Stimulated activated CD4-positive, alpha-beta T cell treated with anti-CD3 and anti-CD28 coated beads, TNF-alpha, amount 100 ng/mL, for 1 hour (primary cell): ENCODE measurements at places on chromosomes 2 and 18.

- DNase-seq: no peak
These were observed 112.5 kb upstream of the CREB1 start for GRCh38 chr2:207417301-207417718.

- DNase-seq: no peak
These were observed 59.7 kb downstream of the POLE4 start for GRCh38 chr2:75018162-75018561.

DNA sequence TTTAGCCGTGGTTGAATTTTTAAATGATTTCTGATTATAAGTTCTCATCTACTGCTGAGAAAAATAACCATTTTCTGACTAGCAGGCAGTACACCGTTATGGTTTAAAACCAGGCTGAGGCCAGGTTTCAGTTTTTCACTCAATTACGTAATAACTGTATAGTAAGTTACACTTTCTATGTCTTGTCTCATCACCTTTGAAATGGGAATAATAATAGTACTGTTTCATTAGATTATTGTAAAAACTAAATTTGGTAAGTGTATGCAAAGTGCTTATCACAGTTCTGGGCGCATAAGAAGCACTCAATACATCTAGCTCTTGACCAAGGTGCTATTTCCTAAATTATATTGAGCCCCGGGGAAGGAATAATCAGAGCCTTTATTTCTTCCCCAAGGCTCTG, 76.8 kb downstream of the LIMS1 start:
- DNase-seq: no peak

DNA sequence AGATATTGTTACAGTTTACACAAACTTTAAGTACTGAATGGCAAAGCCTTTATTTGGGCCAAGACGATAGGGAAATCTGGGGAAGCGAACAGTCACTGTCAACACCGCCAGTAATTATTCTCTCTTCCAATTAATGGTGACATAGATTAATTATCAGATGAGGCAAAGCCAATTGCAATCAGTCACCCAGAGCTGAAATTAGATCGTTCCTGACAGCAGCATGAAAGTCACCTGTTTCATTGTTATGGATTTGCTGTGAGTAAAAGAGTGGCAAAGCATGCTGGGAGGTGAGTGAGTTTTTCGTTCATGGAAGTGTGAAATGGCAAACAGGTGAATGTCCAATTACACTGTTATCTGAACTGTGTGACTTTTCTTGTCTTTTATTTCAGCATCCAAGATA, 164.8 kb upstream of the KLHL14 start:
- no peak for DNase-seq

DNA sequence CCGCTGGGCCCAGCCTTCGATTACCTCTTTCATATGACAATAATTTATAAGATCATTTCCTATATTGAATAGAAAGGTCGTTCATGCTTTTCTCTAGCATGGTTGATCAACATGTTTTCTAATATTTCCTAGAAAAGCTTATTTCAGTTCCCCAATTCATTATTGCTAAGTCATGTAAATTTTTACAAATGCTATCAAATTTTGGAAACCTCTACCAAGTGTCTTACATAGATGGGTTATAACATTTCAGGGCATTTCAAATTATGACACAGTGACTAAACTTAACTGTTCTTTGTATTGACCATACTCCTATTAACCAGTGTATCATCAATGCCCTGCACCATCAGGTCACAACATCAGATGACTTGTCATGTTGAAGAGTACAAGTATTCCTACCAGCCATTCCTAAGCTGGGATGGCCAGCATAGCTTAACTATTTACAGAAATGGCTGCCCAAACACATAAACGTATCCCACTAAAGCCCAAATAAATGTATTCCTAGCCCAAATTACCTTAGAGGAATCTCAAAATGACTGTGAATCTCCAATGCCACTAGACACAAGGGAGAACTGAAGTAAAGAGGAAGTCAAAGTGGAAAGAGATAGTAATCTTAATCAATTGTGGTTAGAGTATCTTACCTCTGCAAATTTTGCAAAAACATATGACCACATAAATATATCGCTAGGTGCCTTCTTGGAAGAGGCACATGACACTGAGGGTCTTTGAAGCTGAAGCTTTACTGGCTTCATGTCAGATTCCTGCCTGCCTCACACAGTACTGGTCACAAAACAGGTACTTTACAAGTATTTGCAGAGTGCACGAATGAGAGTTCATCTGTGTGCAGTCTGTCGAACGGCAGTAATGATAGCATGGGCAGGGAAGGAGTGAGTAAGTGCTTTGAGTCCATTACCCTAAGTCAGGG, 87.3 kb upstream of the TLK1 start:
- DNase-seq: no peak

GRCh38 chr2:54665436-54665856, 58.0 kb upstream of the EML6 start:
- DNase-seq: no peak

DNA sequence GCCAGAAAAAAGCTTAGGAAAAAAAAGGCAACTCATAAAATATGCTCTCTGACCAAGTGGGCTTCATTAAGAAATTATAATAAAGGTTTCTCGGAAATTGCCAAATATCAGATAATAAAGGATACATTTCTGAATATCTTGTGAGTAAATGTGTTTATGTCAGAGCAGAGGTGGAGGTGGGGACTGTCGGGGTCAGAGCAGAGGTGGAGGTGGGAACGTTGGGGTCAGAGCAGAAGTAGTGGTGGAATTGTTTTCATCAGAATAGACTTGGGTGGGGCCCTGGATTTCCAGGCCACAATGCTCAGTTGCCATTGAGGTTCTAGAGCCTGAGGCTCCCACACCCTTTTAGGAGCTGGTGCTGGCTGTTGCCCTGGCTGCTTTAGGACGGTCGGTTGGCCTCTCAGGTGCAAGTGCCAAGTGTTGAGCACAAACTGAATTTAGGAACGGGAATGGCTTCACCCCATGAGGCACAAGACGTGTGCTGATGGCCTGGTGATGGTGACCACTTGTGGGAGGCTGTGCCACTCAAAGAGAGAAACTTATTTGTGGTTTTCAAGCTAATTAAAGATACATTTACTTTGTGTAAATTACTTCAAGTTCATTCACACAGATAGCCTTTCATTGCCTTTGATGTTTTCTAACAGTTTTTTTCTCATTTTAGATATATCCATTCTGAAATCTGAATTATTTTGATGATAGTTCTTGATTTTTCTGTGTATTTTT, 131.5 kb downstream of the ATP9B start:
- no peak for DNase-seq

GRCh38 chr2:127164761-127165538, 55.1 kb downstream of the CYP27C1 start:
- no peak for DNase-seq

DNA sequence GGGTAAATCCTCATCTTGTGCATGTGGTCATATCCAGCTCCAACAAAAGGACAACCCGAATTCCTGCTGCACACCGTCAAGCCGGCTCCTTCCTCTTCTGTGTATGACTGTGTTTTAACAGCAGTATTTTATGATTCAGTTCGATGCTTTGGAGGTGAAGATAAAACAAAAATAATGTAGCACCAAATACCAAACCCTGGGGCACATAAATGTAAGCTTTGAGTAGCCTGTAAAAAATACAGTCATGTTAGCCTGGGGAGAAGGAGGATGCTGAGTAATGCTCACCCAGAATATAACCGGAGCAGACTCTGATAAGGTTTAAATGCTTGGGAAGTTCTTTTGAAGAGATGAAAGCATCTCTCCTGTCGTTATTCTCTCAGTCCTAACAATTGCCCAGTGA, 225.0 kb downstream of the SUCLG1 start:
- DNase-seq: no peak

GRCh38 chr2:42129947-42130346, 39.2 kb upstream of the EML4 start:
- DNase-seq: no peak

- DNase-seq: no peak
These were observed 460.8 kb upstream of the REG3G start for GRCh38 chr2:78564666-78565065.

DNA sequence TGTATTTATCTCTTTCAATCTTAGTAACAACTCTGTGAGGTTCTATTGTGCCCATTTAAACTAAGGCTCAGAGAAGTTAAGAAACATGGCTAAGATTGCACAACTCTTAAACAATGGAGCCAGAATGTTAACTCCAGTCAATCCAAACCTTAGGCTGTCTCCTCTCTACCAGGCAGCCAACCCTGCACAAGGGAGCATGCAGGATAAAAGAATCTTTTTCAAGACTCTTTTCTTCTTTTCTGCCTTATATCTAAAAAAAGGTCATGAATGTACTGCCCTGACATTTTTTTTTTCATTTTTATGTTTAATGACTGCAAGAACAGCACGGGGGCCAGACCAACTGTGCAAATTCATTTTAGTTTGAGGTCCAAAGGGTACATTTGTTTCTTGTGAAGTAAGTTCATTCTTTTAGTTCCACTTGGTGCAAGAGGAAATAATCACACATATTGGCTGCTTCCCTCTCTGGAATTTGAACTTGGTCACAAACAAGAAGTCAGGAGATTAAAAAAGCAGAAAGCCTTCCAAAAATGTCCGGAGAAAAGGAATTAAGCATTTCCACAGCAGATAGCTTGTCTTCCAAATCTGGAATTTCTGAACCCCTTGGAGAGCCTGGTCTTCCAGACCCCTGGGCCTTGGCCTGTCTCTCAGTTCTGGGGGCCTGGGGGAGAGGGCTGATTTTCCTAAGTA, 96.0 kb upstream of the RIOK3 start:
- no peak for DNase-seq

- no peak for DNase-seq
These were observed 585.4 kb downstream of the DSC3 start for GRCh38 chr18:30457156-30457555.

- DNase-seq: no peak
These were observed 42.1 kb downstream of the HS1BP3 start for GRCh38 chr2:20608666-20609348.

DNA sequence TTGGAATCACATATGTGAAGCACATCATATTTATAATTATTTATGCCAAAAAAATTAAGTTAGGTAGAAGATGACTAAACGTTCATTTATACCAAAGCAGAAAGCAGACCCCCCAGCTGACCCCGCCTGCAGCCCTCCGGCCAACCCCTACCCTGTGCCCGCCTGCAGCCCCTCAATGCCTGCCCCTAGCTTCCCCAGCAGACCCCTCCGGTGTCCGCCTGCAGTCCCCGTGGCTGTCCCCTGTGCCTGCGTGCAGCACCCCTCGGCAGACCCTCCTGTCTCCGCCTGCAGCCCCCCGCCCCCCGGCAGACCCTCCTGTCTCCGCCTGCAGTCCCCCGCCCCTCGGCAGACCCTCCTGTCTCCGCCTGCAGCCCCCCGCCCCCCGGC, 136.2 kb downstream of the NFATC1 start:
- DNase-seq: no peak

GRCh38 chr2:23452853-23453420, 68.0 kb downstream of the KLHL29 start:
- DNase-seq: no peak

DNA sequence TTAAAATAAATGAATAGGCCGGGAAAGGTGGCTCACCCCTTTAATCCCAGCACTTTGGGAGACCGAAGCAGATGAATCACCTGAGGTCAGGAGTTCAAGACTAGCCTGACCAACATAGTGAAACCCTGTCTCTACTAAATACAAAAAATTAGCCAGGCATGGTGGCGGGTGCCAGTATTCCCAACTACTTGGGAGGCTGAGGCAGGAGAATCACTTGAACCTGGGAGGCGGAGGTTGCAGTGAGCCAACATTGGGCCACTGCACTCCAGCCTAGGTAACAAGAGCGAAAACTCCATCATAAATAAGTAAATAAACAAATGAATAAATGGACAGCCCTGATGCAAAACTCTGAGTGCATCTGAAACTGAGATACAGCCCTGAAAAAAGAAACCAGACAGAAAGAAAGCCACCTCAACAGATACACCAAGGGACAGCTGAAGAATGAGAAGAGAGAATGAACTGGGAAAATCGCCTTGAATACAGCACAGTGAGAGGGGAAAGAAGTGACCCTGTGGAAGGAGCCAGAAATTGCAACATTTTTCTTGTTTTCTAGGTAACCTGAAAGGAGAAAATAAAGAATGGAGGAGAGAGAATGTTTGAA, 64.4 kb downstream of the TRABD2A start:
- no peak for DNase-seq

- no peak for DNase-seq
These were observed 5.7 kb downstream of the MCFD2 start for GRCh38 chr2:46909771-46910419.

- DNase-seq: no peak
These were observed 949.8 kb upstream of the LRATD1 start for GRCh38 chr2:13682540-13683272.

DNA sequence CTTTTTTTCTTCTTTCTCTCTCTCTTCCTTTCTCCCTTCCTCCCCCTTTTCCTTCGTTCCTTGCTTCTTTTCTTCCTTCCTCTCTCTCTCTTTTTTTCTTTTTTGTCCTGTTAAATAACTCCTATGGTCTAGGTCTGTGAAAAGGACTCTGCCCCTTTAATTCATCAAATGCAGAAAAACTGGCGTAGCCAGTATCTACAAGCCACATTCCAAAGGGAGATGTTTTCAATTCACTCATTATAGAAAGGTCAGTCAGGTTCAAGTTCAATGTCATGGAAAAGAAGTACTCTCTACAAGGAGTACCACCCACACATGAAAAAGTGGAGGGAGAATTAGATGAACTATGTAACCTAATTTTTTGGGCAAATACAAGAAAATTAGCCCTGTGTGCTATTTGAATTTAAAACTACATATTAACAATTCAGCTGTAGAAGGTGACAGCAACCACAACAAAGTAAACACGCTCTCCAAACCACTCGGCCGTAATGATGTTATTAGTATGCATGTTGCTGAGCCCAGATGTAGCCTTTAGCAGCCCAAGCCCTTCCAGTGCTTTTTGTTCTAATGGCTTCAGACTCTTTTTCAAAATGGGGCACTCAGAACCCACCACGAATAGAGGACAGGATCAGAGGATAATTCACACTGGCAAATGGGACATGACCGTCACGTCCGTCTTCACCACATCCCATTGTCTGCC, 735.4 kb upstream of the FANCL start:
- DNase-seq: no peak

DNA sequence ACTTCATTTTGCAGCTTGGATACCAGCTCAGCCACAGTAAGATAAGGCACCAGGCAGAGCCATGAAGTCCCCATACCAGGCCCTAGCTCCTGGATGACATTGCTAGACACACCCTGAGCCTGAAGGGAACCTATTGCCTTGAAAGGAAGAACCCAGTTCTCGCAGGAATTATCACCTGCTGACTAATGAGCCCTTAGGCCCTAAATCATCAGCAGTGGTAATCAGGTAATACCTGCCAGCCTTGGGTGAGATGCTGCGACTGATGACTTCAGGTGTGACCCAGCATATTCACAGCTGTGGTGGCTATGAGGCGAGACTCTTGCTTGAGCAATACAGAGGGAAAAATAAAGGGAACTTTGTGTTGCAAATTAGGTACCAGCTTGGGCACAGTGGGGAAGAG, 24.9 kb downstream of the CLK1 start:
- DNase-seq: no peak

- no peak for DNase-seq
These were observed 1.3 kb downstream of the PTPN2 start for GRCh38 chr18:12882453-12883371.

DNA sequence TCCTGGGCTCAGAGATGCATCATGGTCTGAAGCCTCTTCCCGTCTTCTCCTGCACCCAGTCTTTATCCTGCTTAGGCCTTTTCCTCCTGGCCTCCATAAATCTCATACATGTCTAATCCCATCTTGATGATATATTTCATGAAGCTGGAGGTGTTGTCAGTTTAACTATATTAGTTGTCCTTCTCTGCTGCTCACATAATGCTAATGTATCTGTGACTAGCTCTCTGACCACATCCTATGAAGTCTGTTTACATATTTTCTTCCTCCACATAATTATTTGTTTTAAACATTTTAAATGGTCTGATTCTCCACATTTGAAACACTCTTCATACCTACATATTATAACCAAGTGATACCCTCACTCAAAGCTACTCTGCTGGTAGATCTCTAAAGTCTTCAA, 315.2 kb upstream of the RND3 start:
- no peak for DNase-seq
